Inflammatory macrophage treated with lipopolysaccharide for 4 hours (primary cell): ENCODE measurements at places on chromosomes 4 and X.

DNA sequence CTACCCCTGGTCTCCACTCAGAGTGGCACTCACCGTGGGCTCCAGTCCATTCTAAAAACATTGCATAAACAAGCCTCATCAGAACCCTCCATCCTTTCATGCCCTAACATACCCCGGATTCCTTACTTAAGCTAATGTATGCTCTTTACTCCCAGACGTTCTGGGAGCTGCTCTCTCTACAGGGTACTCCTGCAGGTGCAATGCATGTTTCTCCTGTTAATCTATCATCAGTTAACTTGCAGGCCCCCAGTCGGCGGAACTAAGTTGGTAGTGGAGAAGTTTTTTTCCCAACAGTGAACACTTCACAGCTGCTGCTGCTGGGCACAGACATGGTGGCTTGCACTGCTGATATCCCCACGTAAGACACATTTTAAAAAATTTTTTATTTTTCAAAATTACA, 161.6 kb upstream of the FAT1 start:
- DNase-seq = no peak

- no peak for DNase-seq
Measured at GRCh38 chr4:4714331-4714730, 145.1 kb upstream of the MSX1 start.

GRCh38 chrX:100999451-100999850, 29.9 kb downstream of the ARL13A start:
- no peak for DNase-seq

DNA sequence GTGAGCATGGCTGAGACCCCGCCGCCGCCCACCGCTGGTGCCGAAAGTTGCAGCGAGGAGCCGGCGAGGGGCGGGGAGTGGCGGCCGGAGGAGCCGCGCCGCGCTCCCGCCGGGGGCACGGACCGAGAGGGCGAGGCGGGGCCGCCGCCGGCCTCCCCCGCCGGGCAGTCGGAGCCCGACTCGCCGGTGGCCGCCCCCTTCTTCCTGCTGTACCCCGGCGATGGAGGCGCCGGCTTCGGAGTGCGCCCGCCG, 16.5 kb downstream of the UTP3 start:
- DNase-seq = no peak

- no peak for DNase-seq
Measured at GRCh38 chr4:38231626-38232025, 271.4 kb downstream of the PTTG2 start.

DNA sequence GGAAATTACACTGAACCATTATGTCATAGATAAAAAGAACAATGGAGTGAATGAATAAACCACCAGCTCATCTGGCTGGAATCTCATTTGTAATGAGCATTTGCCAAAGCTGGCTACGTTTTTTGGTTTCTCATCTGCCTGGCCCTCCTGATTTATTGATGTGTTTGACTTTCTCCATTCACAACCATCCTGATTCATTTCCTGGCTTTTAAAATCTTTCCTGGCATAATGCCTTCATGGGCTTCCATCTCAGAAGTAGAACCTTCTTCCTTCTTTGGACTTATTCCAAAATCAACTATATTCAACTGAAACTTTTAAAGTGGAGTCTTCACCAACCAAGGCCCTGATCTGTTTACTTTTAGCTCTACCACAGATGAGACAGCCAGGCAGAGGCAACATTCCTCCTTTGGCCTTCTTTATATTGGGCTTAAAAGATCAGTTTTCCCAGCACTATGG, 36.0 kb upstream of the ARSJ start:
- no peak for DNase-seq

DNA sequence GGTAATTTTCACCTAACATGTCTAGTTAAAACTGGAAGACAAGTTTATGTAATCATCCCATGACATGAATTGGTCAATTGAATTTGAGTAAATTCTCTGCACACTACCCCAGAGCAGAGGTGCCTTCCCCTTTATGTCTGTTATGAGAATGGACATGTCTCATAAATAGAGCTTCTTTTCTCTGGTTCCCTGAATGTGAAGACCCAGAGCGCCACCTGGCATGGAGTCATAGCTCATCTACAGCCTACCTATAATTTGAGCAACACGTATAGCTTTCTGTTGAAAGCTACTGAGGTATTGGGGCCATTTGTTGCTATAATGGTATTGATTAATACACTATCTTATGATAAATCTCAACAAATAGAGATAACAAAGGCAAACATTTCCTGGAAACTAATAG, 626.5 kb upstream of the GALNTL6 start:
- DNase-seq = no peak

- no peak for DNase-seq
Measured at GRCh38 chr4:926538-926937, 5.6 kb downstream of the GAK start.

- peak; percentile 23 for DNase-seq
Measured at GRCh38 chrX:20461576-20461975, 194.9 kb upstream of the RPS6KA3 start.
